Keratinocyte (primary cell): ENCODE measurements at places on chromosomes 2 and 18. TPM values are rescaled to one million over a fixed set of nuclear protein-coding genes. Genes with fewer than 3 reads are reported as not detected.

- H3K36me3 ChIP-seq: no peaks in the 10 kb centered on the region
- H3K4me3 ChIP-seq: no peak overlapping the region
- no peaks in the 10 kb centered on the region for H3K4me1 ChIP-seq
- DNase-seq: no peak
- no peaks in the 10 kb centered on the region for H3K27me3 ChIP-seq
Measured at GRCh38 chr2:106867196-106867953, 18.6 kb downstream of the ST6GAL2 start.

DNA sequence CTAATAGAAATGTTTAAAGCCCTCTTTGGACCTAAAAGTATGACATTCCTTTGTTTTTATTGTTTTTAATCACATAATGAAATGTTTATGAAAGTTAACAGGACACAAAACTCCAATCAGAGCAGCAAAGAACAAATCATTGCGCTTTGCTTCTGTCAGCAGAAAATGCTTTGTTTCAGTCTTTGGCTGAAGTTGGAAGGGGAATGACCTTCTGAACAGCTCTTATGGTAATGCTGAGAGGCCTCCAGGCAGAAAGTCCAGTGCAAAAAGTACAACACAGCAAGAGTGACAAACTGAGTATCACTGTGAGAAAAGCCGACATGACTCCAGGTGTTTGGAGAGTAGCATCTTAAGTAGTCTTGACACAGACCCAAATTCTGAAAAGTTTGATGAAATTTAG, 147.7 kb upstream of the SP5 start:
- H3K4me1 ChIP-seq: no peaks in the 10 kb centered on the region
- H3K36me3 ChIP-seq: no peaks in the 10 kb centered on the region
- no peak overlapping the region for H3K4me3 ChIP-seq
- DNase-seq: no peak
- no peak overlapping the region for H3K27ac ChIP-seq

DNA sequence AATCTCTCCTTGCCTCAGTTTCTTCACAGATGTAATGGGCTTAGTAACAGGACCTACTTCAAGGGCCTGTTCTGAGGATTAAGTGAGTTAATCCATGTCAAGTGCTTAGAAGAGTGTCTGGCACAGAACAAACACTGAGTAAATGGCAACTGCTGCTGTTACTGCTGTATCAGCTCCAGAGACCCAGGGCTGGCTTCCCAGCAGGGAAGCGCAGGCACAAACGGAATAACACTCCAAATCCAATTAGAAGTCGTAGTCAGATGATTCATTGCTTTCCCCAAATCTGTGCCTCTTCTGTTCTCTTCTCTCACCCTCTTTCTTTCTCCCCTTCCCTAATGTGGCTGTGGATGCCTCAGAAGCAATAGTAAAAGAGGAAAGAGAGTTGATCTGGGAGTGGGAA, 101.1 kb upstream of the FZD7 start:
- no peak overlapping the region for H3K27ac ChIP-seq
- no peak for DNase-seq
- H3K4me3 ChIP-seq: no peak overlapping the region
- H3K36me3 ChIP-seq: no peaks in the 10 kb centered on the region

The ACTG2 gene
- polyA plus RNA-seq: 0.12 to 0.18 TPM in 2 of 3 replicates, not detected in the other

GRCh38 chr2:182521453-182522404, 94.9 kb upstream of the PDE1A start:
- no peak overlapping the region for H3K27ac ChIP-seq
- H3K27me3 ChIP-seq: no peaks in the 10 kb centered on the region
- no peaks in the 10 kb centered on the region for H3K4me1 ChIP-seq
- no peaks in the 10 kb centered on the region for H3K36me3 ChIP-seq
- H3K4me3 ChIP-seq: no peak overlapping the region
